Thoracic aorta endothelial cell (primary cell): ENCODE measurements at places on chromosomes 1 and 21. TPM values are rescaled to one million over a fixed set of nuclear protein-coding genes. Genes with fewer than 3 reads are reported as not detected.

Gene MIGA1
- 24.1 and 24.4 TPM in 2 replicates for total RNA-seq

Gene GPX7
- 7.3 and 13.4 TPM in 2 replicates for total RNA-seq

Gene ILDR2
- 0.14 TPM in 1 of 2 replicates, not detected in the other for total RNA-seq

Gene CNIH3
- 0.72 and 1.6 TPM in 2 replicates for total RNA-seq

Gene TNFRSF1B
- 28.1 and 30.5 TPM in 2 replicates for total RNA-seq

Gene PRELP
- total RNA-seq: 0.07 TPM in 1 of 2 replicates, not detected in the other

Gene PTPRF
- total RNA-seq: 139 and 161 TPM in 2 replicates
